ENCODE measurements at places on chromosomes 3 and 15.
A peak's percentile ranks its signal among the peaks of the same experiment; 100 is the strongest.

DNA sequence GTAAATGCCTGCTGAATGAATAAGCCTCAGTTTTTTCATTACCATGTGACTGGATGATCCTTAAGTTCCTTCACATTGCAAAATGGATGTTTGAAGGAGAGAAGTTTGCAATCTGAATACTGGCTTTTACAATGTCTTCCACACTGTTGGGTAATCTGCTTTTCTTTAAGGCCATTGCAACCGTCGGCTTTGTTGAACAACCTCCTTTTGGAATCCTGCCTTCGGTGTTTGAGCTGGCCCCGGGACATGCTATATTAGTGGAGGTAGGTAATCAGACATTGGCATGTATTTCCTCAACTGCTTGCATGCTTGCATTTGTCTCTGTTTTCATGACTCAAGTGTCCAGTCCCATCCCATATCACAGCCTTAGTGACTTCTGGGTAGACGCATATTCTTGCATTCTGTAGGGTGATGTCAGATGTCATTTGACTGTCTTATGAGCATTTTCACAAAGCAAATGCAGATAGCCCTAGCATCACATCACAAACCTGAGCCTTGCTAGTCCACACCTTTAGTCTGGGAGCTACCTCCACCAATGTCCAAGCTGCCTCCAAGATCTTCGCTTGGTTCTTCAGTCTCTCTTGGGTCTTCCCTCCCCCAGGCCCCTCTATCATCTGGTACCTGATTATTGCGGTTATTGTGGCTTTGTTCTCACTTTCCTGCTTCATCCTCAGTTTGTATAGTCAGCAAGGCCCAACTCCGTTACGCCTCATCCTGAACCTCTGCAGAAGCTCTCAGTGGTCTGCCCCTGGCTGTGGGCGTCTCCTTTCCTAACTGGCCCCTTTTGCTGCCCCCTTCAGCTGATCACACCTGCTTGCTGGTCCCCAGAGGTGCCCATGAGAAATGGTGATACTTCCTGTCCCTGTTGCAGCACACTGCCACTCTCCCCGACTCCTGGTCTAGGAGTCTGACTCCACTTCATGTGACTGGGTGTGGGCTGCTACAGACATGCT lies 48.5 kb downstream of the ACAA1 start:
- DNase-seq: no peak

- DNase-seq: no peak
Measured at GRCh38 chr3:22231061-22231460, 480.1 kb upstream of the ZNF385D start.

- no peak for DNase-seq
Measured at GRCh38 chr3:43892061-43892460, 201.3 kb downstream of the ABHD5 start.

DNA sequence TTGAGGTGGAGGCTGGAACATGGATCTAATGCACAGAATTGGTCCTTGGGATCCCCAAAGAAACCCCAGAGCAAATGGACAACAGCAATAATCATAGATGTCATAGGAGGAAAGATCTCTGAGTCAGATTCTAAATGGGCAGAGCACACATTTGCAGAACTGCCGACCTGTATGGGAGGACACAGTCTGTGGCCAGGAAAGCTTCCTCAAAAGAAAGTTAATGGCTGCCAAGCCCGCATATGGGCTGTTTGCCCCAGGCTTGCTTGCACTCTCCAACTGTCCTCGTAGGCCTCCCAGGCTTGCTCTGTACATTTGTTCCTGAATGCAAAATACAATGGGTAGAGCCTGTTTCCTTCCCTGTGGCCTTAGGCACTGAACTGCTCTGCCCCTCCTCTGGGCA lies 102.0 kb upstream of the PLXNA1 start:
- no peak for DNase-seq

DNA sequence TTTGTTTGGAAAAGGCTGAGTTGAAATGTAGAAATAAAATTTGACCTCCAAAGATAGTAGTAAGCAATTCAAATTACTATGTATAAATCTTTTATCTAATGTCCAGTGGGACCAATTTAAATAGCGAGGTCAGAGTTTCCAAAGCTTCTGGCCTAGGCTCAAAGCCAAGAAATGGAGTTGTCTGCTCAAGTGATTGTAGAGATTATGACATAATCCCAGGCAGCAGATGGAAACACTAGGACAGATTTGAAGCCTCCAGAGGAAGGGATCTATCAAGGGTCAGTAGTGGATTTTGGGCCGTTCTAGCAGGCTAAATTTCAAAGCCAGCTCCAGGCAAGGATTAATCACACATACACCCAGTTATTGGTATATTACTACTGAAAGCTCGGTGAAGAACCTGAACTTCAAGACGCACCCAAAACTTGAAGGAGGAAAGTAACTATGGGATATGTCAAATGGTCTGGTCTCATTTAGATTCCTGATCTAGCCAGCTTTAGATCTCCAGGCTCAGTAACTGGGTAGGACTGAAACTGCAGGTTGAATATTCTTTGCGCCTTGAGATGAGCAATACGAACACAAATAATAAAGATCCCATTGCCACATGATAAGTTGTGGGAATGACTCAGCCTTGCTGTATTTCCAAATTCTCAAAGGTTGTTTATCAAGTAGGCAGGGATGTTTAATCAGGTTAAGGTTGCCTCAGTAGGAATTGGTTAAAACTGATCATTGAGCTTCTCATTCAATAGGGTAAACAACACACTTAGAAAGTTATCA lies 30.9 kb upstream of the ARRDC4 start:
- no peak for DNase-seq

DNA sequence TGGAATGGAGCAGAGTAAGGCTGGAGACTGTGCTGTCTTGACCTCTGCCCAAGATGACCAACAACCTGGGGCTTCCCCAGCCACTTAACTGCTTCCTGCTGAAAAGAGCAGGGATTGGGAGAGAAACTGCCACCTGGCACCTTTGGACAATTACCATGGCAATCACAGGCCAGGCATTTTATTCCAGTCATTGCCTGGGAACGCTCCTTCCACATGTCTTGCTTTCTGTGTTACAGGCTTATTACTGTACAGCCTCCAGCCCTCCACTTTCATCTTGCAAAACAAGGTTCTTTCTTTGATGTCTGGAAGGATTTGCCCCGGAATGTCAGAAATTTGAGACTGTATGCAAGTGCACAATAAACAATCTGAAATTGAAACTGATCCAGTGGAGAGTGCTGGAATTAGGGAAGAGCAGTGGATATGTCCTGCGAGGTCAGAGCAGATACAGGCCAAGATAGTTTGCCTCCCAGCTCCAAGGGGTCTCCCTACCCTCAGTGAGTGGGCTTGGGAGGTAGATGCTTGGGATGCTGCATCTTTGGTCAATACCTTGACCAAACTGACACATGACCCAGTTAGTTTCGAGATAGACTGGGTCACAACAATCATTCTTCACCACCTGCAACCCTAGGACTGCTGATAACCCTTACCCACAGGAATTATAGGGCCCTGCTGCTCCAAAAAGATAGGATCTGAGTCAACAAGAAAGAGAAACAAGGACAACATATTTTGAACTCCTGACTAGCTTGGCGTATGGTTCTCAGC lies 2.7 kb downstream of the PPP1R14D start:
- peak; percentile 57 for DNase-seq

DNA sequence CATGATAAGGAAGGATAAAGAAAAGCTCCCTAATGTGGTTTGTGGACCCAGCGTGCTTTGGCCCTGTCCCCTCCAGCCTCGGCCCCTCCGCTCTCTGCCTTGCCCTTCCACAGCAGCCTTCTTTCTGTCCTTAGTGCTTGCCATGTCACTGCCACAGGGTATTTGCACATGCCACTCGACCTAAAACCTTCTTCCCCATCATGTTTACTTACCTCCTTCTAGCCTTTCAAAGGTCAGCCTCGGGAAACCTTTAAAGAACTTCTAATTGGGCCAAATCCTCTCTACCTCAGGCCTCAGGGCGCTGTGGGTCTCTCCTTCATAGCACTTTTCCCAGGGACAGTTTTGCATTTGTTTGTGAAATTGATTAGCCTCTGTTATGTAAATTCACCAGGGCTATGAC lies 73.0 kb downstream of the SCN11A start:
- no peak for DNase-seq

- DNase-seq: no peak
Measured at GRCh38 chr3:45551214-45552010, 43.1 kb upstream of the LIMD1 start.

DNA sequence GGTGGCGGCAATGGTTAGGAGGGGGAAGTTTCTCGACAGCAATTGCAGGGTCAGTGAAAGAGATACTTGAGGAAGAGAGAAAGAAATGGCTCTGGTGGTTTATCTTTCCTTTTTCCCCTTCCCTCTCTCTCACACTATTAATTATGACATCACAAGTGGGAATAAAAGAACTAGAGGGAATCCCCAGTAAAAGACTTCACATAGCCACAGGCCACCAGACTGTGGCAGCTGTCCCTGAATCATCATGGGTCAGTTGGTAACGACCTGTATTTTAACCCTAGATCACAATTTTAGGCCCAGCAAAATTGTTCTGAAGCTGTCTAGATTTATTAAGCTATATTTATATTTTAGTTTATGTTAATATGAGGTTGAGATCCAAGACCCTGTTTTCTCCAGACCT lies 40.3 kb downstream of the MBNL1 start:
- DNase-seq: no peak

- DNase-seq: no peak
Measured at GRCh38 chr3:158166223-158166622, 56.3 kb downstream of the RSRC1 start.

DNA sequence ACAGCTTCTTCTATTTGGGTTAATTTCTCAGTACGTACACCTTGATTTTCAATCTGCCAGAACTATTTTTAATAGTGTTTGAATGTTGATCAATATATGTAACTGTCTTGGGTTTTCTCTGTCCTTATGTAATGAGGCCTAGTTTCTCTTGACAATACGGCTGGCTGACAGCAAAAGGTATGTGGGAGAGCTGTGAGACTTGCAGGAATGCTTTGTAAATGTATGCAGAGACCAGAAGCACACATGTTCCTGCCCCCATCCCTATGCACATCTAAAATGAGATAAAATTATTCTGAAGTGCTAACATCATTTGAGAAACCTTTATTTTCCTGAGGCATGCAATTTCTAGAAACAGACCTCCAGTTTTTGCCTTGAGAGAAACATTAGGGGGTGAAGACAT lies 593.8 kb upstream of the GBE1 start:
- DNase-seq: no peak

DNA sequence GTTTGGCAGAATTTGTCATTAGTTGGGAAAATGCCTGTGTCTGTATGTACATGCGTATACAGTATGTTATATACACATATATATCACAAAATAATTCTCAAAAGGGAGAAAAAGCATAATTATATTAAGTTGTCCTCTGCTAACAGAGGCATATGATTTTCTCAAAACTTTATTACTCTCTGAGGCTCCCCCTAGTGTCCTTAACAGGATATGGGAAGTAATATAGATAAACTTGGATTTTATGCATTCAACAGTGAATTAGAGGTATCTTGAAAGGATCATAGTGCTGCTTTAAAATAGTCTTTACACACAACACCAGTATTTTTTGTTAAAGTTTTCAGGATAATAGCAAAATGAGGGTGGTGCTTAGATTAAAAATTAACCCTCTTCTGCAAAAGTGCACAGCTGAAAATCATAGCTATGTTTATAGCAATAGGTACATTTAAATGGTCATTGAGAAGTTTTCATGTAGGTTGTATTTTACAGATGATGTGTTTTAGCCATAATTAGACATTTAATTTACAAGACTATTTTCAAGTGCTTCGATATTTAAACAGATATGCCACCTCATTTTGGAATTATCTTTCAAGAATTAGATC lies 454.0 kb upstream of the ROBO2 start:
- peak; percentile 2 for DNase-seq

GRCh38 chr3:12014613-12015012 lies 10.4 kb downstream of the SYN2 start:
- DNase-seq: no peak

GRCh38 chr3:153889905-153890334 lies 231.3 kb upstream of the ARHGEF26 start:
- DNase-seq: no peak

- no peak for DNase-seq
Measured at GRCh38 chr15:88782465-88782864, 20.8 kb upstream of the ACAN start.

DNA sequence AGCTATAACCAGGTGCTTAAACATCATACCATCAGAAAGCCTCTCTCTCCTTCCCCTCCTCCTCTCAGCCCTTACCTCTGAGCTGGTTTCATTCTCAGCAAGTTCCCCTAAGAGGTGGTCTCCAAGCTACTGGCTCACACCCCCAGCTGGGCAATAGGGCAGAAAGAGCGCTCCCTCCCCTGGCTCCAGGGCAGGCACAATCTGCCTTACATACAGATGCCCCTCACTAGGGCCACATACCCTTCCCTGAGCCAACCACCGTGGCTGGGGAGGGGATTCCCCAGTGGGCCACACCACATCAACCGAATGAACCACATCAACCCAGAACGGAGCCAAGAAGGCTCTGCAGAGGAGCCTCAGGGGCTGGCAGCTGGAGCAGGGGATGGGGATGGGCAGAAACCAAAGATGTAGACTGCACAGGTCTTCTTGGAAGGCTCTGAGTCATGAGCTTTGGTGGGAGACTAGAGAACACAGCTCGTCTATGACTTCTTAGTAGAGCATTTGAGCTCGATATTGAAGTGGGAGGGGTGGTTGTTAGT lies 4.6 kb upstream of the FBLN2 start:
- DNase-seq: no peak

DNA sequence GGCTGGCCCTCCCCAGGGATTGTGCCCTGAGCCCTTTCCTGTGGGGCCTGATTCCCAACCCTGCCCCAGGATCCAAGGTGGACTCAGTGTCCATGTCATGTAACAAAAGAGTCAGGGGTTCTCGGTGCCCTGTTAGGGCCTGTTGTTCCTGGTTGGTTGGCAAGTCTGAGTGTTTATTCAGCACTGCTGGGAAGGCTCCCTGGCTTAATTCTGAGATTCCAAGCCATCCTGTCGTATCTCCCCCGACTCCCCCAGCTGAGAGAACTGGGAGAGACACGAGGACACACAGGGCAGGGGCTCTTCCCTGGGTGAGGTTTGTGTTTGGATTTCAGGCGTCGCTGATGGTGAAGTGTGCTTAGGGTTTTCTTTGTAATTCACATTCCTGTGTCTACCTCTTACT lies 78.3 kb downstream of the EEFSEC start:
- DNase-seq: no peak

GRCh38 chr3:50179710-50180109 lies 11.7 kb upstream of the GNAT1 start:
- no peak for DNase-seq

- no peak for DNase-seq
Measured at GRCh38 chr3:125211523-125212090, 941 bp downstream of the SLC12A8 start.

GRCh38 chr3:195020921-195021320 lies 250.0 kb downstream of the XXYLT1 start:
- no peak for DNase-seq
